ENCODE measurements at places on chromosomes 4 and X. TPM values are rescaled to one million over a fixed set of nuclear protein-coding genes. Genes with fewer than 3 reads are reported as not detected.

The ARMCX1 gene
- total RNA-seq: 22.9 TPM

The IL2RG gene
- total RNA-seq: not detected

- no peaks in the 10 kb centered on the region for H3K4me1 ChIP-seq
- peaks cover 1% of the 10 kb centered on the region for H3K27me3 ChIP-seq
- no peak overlapping the region for H3K4me3 ChIP-seq
- H3K27ac ChIP-seq: no peak overlapping the region
- H3K36me3 ChIP-seq: no peaks in the 10 kb centered on the region
- no peak for DNase-seq
Measured at GRCh38 chrX:623599-624315, 6.8 kb upstream of the SHOX start.

DNA sequence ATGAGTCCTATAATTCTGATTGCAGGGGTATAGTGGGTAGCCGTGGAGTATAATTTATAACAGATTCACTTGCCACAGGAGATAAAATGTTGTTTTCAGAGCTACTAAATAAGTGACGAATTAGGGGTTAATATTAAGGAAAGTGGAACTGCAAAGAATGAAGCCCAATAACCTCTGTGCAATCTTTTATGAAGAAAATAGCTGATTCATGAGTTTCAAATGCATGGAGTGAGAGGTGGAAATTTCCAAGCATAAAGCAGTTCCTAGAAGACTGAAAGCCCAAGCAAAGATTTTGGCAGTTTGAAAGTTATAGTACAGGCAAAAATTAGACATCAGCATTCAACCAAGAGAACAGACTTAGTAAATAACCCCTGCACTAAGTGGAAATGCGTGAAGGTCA lies 1782.4 kb upstream of the PCDH10 start:
- no peaks in the 10 kb centered on the region for H3K36me3 ChIP-seq
- H3K4me1 ChIP-seq: no peaks in the 10 kb centered on the region
- DNase-seq: no peak

DNA sequence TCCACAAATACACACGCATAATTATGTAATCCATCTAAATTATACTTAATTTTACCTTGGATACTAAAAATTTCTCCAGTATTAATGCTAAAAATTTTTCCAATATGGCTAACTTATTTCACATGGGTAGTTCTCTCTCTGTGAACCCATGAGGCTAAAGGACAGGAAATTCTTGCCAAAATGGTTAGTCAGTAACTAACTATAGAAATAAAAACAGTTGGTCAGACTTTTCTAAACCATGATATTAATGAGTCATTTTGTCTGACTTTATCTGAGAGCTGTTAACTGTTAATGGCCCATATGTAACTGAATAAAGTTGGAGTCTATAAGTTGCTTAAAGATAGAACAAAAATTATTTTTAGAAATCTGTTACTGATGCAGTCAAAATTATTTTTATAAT lies 549.4 kb downstream of the TLL1 start:
- H3K4me3 ChIP-seq: no peak overlapping the region
- no peak overlapping the region for H3K27ac ChIP-seq
- peak; percentile 2 for DNase-seq
- H3K4me1 ChIP-seq: no peaks in the 10 kb centered on the region

DNA sequence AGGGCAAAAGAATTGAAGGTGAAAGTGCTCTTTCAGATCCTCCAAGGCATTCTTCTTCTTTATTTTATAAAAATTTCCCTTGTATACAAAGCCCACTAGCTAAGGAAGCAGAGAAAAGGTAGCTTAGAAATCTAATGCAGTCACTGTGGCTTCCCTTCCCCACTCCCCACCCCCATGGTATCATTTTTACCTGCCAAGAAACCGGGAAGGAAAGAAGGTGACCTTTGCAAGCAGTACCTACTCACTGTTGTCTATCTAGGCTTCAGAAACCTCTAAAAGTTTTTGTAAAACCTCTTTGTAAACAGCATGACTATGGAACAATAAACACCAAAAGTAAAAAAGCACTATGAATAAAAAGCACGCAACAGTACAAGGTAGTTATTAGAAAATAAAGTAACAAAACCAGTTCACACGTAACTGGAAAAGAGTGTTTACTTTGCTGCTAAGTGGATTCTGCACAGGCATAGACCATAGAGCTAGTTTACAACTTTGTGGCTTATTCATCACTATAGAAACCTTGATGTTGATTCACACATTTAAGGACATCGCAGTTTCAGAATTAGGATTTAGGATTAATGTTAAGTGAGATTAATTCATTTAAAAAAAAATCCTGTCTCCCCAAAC lies 109.6 kb upstream of the FTHL17 start:
- H3K4me1 ChIP-seq: no peaks in the 10 kb centered on the region
- no peaks in the 10 kb centered on the region for H3K27me3 ChIP-seq
- no peaks in the 10 kb centered on the region for H3K36me3 ChIP-seq
- DNase-seq: no peak

- H3K27me3 ChIP-seq: peaks cover 2% of the 10 kb centered on the region
- no peak overlapping the region for H3K4me3 ChIP-seq
- H3K4me1 ChIP-seq: no peaks in the 10 kb centered on the region
- DNase-seq: peak; percentile 26
Measured at GRCh38 chr4:56804551-56804950, 16.9 kb downstream of the SPINK2 start.

- no peak overlapping the region for H3K27ac ChIP-seq
- no peak for DNase-seq
- H3K36me3 ChIP-seq: no peaks in the 10 kb centered on the region
Measured at GRCh38 chr4:14343961-14344360, 658.3 kb upstream of the CPEB2 start.
